ENCODE measurements at places on chromosomes 3 and 15.

- no peak for DNase-seq
Observed at GRCh38 chr3:135137296-135137695, 342.2 kb downstream of the EPHB1 start.

DNA sequence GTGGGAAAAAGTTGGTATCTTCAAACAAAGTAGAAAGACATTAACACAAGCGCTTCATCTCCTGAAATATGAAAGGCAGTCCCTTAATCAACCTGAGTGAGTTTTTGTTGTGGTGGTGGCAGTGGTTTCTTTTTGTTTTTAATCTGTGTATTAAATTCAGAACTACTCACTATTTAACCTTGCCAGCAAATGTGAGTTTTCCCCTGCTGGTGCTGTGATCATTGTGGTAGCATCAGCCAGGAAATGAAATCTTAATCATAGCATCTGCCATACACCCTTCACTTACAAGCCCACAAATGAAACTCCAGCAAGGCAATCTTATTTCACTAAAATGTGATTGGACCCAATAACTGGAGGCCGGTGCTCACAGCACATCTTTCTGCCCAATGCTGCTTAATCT lies 229.7 kb downstream of the SHOX2 start:
- DNase-seq = no peak

- no peak for DNase-seq
Observed at GRCh38 chr3:153008226-153008625, 153.8 kb upstream of the RAP2B start.

DNA sequence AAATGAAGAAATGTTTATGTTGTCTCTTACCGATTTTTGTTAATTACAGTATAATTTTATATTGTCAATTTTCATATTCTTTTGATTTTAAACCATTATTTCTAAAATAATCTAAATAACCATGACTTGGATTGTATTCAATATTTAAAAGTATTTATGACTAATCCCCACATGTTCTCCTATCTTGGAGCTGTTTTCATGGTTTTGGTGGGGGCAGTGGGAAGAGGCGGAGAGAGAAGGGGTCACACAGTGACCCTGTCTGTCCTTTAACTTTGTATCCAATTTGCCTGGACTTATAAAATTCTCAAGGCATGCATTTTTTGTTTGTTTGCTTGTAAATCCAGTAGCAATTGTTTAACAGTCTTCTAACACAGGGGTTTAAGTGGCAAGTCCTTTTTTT lies 407.4 kb downstream of the NTRK3 start:
- DNase-seq = no peak

DNA sequence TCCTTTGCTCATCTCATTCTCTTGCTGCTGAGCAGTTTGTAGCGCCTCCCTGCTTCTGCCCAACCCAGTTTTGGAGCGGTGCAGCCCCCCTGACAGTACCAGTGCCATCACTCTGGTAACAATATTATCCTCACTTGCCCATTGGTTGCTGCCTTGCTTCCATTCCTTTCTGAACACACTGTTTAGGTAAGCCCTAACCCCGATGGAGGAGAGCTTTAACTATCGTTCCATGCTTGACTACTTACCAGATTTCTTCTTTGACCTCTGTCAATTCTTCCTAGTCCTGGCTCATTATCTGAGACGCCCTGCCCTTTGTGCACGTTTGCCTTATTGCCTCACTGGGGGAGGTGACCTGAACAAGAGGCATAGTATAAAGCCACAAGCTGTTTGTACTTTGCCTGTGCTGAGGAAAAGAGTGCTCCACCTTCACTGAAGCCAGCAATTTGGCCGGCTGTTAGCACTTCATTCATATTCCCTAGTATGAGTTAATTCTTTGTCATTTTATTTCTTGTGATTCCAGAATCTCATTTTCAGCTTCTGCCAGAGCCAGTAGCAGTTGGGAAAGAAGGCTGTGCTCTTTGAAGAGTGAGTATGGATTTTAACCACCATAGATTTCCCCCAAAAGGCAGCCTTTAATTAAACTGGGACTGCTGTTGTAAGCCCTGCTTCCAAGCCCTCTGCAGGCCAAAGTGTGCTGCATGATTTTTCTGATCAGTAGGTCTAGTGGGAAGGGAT lies 11.9 kb downstream of the ABHD6 start:
- DNase-seq = no peak

DNA sequence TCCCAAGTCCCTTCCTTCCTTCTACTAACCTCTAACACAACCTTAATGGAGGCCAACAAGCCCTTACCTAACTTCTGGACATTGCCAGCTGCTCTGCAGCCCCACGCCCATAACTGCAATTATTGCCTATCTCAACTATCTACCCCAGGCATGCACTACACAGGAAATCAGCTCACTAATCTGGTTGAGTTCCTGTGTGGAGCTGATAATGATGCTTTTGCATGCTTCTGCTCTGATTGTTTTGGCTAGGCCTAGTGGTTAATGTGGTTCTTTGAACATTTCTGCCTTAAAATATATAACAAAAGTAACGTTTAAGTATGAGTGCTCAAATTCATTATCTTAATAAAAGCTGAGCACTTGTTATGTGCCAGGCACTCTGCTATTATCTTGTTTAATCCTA lies 463.9 kb downstream of the MFSD1 start:
- DNase-seq = no peak

- DNase-seq = no peak
Observed at GRCh38 chr15:77418391-77418965, 1.4 kb downstream of the PEAK1 start.

DNA sequence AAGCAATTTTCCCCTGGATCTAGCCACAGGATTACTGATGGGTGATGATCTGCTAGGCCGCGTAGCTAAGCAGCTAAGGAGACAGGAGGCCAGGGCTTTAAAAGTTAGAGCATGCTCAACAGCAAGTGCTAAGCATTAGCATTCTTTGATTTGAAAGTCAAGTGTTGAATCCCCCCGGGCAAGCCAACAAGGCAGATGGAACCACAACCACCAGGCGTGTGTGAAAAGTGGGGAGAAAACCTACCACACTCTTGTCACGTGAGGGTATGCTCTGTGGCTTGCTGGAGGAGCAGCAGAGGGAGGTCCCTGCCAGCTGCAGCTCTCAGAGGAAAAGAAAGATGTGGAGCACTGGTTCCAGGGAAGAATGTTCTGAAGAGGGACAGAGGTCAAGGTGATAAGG lies 20.9 kb downstream of the SLC51A start:
- no peak for DNase-seq

Measured in glutamatergic neuron (in vitro differentiated cells).